Left colon (tissue), 2 donors: ENCODE measurements at places on chromosomes 2 and 18. TPM values are rescaled to one million over a fixed set of nuclear protein-coding genes. Genes with fewer than 3 reads are reported as not detected.

GRCh38 chr2:118154176-118154575, 65.9 kb downstream of the INSIG2 start:
- DNase-seq: no peak

GRCh38 chr2:160347269-160347863, 146.2 kb downstream of the RBMS1 start:
- DNase-seq: no peak

DNA sequence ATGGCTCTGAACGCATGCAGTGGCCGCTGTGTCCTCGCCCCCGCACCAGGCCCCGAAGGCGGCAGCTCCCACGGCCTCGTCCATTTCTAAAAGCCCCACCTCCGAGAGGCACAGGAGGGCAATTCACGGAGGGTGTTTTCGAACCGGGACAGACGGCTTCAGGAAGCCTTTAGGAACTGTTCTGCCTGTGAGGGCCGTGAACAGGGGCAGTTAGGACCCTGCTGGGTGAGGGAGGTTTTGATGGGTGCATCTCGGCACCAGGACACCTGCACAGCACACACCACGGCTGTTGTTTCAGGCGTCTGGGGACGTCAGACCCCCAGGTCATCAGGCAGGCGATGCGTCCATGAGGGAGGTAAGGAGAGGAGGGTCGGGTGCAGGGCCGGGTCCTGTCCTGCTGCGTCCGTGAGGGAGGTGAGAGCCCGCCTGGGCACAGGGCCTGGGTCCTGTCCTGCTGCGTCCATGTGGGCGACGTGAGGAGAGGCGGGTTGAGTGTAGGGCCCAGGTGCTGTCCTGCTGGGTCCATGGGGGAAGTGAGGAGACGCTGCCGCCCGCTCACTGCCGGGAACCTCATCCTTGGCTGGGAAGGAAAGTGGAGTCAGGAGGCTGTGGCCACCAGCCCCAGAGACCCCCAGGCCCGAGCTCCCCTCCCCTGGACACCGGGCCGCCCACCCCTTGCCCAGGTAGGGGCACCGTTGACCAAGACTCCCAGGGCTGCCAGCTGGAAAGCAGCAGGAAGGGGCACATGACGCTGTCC, 25.5 kb upstream of the KCNG2 start:
- DNase-seq: no peak

DNA sequence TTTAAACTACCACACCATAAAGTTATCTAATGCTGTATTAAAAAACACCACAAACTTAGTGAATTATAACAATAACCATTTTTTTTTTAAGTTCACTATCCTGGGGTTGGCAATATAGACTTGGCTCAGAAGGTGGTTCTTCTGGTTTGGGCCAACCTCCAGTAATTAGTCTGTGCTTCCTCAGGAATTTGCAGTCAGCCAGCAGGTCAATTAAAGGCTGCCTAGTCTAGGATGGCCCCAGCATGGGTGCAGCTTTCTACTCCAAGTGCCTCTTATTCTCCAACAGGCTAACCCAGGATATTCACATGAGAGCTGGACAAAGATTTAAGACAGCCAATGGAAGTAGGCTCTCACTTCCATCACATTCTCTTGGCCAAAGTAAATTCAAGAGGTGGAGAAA, 379.1 kb upstream of the FIGN start:
- DNase-seq: no peak

DNA sequence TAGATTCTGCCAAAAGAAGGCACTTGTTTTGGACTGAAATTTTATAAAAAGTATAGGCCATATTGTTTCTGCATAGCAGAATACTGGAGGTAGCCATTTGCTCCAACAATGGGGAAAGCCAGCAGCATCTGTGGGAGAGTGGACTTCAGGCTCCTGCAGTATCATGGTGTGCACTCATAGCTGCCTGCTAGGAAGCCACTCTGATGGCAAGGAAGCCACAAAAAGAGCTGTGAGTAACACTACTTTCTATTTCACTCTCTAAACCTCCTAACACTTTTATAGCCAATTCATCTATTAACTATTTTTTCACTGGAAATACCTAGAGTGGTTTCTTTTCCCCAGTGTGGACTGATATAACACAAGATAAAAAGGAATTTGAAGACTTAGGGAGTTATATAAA, 144.4 kb upstream of the KCNJ3 start:
- no peak for DNase-seq

FBLN7 gene
- 0.70 TPM for total RNA-seq

DNA sequence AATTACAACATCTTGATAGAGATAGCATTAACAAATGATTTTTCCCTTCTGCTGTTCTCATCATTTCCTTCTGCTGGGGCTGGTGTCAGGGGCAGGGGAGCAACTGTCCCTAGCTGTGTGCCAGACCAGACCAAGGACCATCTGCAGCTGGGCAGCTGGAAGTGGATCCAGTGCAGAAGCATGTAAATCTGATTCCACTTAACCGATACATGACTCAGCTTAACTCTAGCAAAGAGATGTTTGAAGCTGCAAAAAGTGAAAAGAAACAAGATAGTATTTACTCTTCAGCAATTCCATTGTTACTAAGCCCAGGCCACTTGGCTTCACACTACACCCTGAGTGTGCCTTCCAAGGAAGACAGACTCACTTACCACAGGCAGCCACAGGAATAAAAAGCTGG, 151.1 kb downstream of the GALNT1 start:
- DNase-seq: no peak

GRCh38 chr2:238995634-238996033, 147.7 kb downstream of the TWIST2 start:
- no peak for DNase-seq

- DNase-seq: no peak
Observed at GRCh38 chr18:46171331-46171730, 67.1 kb downstream of the HAUS1 start.

PRKAG3 gene
- not detected for total RNA-seq

- DNase-seq: peak; percentile 56
Observed at GRCh38 chr18:22020127-22020866, 149.1 kb upstream of the GATA6 start.

GRCh38 chr18:79725486-79725885, 45.9 kb downstream of the CTDP1 start:
- no peak for DNase-seq

DNA sequence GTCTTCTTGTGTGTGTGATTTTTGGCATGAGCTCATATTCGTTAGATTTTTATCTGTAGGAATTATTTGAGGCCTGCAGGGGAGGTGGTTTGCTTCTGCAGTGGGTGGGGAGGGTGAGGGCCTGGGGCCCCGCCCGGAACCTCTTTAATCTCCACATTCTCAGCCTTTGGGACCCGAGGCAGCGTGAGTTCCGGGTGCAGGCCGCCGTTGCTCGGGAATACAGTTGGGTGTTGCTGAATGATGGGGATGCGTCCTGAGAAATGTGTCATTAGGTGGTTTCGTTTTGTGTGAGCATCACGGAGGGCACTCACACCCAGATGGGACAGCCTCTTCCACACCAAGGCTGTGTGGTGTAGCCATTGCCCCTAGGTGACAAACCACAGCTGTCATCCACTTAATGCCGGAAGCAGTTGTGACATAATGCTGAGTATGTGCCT, 13.7 kb upstream of the GAL3ST2 start:
- no peak for DNase-seq

GRCh38 chr2:144459937-144460336, 60.0 kb downstream of the ZEB2 start:
- DNase-seq: no peak

ADD2 gene
- 0.21 TPM for total RNA-seq

DNA sequence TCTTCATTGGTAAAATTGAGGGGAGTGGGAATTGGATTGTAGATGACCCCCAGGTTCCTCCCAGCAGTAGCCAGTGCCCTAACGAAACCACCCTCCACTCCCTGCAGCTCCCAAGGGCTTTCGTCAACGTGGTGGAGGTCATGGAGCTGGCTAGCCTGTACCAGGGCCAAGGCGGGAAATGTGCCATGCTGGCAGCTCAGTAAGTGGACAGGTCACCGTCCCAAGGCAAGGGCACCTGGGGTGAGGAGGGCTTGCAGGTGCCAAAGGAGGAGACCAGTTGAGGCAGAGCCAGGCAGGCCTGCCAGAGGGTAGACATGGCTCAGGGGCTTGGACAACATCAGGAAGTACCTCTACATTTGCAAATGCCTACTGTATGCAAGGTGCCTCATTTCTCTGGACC, 122.6 kb upstream of the PPP1CB start:
- no peak for DNase-seq

DNA sequence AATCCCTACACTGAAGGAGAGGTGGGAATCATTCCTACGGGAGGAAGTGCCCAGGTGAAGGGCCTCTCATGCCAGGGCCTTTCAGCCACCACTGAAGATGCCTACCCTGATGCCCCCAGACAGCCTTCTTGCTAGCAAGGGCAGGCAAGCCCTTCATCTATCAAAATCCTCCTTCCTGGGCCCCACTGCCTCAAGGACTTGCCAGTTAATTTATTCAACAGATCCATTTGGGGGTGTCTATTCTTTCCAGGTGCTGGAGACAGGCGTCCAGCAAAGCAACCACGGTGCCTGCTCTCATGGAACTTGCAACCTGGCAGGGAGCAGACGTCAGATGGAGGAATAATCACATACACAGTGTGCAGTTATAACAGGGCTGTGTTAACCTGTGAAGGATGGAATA, 95.5 kb downstream of the GYPC start:
- DNase-seq: no peak

CYP27C1 gene
- total RNA-seq: 0.34 TPM

EPB41L5 gene
- total RNA-seq: 30.3 TPM

GRCh38 chr18:45980229-45980628, 13.1 kb upstream of the EPG5 start:
- no peak for DNase-seq

- DNase-seq: no peak
Observed at GRCh38 chr2:234712421-234712935, 215.6 kb upstream of the ARL4C start.

KCNG2 gene
- total RNA-seq: not detected

- DNase-seq: peak; percentile 28
Observed at GRCh38 chr2:241941691-241942301, 72.3 kb downstream of the RTP5 start.

RESP18 gene
- total RNA-seq: not detected

DNA sequence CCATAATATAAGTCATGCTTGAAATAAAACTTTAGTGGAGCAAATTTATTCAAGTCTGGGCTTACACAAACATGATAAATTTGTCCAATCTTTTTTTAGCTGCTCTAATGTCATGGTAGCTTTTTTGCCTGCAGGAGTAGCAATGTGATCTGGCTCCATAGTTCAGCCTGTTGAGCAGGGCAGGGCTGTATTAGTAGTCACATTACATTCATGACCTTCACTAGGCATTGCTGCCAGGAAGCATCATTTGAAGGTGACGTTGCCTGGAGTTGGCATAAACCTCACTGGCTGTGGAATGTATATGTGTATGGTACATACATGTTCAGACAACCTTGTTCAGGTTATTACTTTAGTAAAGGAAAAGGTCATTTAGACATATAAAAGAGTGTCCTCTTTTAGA, 76.6 kb downstream of the CCDC85A start:
- DNase-seq: no peak

GRCh38 chr2:59034106-59034505, 793.0 kb upstream of the FANCL start:
- DNase-seq: no peak

POMC gene
- total RNA-seq: 0.59 TPM

TBR1 gene
- not detected for total RNA-seq

DNA sequence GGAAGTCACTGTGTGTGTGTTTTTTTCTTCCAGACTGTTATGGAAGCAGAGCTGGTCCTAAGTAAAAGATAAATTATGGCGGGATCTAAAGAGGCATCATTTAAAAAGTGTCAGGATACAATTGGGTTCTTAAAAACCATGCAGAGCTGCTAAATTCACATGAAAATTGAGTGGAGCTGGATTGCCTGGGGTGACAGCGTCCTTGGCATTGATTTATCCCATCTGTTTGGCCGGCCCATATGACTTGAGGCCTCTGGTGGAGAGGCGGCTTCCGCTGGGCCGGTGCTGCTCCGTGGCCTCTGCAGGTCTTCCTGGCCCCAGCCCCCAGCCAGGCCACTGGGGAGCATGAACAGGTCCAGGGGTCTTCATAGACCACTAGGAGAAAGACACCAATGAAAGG, 165.5 kb downstream of the GLI2 start:
- DNase-seq: no peak

- DNase-seq: no peak
Observed at GRCh38 chr2:235381261-235381912, 112.5 kb upstream of the AGAP1 start.

DNA sequence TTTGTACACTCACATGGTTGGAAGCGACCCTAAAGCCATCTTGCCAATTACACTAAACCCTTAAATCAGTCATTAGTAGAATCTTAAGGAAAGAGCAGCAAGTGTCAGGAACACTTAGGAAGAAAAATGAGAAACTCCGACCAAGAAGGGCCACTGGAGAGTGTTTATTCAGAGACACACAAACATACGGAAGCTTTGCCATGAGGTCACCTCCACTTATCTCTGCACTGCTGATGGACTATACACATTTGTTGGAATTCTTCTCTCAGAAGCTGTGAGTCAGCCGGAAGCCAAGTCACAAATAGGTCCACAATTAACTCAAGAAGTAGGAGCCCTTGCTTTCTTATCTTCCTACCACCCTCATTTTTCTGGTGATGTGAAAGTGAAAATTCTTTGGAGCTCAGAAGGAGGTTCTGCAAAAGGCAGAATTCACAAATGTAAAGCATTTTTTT, 21.6 kb downstream of the BMP10 start:
- no peak for DNase-seq

GRCh38 chr2:25021791-25022362, 20.0 kb upstream of the EFR3B start:
- no peak for DNase-seq

EVX2 gene
- total RNA-seq: not detected

PSMA8 gene
- total RNA-seq: not detected

DNA sequence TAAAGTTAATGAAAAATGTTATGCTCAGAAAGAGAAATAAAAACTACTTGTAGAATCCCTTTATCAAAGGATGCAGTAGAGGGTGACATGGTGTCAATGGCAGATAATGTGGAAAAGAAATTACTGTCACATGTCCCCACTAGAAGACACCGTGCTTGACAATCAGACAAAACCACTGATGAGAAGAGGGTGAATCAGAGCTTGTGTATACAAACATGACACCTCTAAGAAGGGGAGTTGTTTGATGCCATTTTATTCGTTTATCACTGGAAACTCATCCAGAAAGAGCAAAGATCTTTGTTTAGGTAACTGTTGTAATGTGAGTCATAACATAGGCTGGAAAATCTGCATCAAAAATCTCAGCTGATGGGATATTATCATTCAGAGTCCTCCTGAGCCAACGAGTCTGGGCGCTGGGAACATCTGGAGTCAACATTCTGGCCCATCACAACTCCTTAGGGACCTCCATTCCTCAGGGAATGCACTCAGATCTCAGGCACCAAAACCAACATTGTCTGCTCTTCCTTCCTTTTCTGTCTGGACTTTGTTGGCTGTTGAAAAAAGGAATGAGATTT, 49.5 kb upstream of the RAB12 start:
- no peak for DNase-seq

DYNAP gene
- total RNA-seq: not detected

ITPRIPL1 gene
- total RNA-seq: 0.92 TPM

- no peak for DNase-seq
Observed at GRCh38 chr2:40113997-40114396, 334.9 kb upstream of the THUMPD2 start.
